ENCODE measurements at places on chromosomes 11 and 22.

- peak; percentile 13 for DNase-seq
Measured at GRCh38 chr11:45178890-45179671, 32.6 kb downstream of the PRDM11 start.

- DNase-seq: no peak
Measured at GRCh38 chr11:11038782-11039181, 180.9 kb upstream of the ZBED5 start.

GRCh38 chr11:2788168-2789071 lies 88.6 kb upstream of the KCNQ1OT1 start:
- no peak for DNase-seq

- DNase-seq: no peak
Measured at GRCh38 chr11:33040033-33040861, 875 bp downstream of the TCP11L1 start.

GRCh38 chr11:123330948-123331347 lies 99.1 kb upstream of the GRAMD1B start:
- no peak for DNase-seq

DNA sequence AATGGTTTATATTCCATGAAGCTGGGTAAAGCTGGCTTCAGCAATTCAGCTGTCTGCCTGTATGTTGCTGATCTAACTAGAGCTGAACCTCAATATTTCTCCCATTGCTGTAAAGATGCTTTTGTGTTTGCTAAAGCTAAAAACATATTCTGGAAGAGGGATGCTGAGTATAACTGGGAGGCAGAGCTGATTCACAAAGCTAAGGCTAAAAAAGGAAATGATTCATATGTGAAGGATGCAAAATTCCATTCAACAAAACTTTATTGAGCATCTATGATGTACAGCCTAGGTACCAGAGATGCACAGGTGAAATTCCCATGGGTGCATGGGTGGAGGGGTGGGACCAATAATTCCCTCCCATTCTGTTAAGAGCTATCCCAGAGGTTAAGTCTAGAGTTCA lies 193.9 kb downstream of the KIF18A start:
- DNase-seq: no peak

All from AG10803 (cell line).